AG09309 (cell line): ENCODE measurements at places on chromosomes 13 and 19.
A peak's percentile ranks its signal among the peaks of the same experiment; 100 is the strongest.

DNA sequence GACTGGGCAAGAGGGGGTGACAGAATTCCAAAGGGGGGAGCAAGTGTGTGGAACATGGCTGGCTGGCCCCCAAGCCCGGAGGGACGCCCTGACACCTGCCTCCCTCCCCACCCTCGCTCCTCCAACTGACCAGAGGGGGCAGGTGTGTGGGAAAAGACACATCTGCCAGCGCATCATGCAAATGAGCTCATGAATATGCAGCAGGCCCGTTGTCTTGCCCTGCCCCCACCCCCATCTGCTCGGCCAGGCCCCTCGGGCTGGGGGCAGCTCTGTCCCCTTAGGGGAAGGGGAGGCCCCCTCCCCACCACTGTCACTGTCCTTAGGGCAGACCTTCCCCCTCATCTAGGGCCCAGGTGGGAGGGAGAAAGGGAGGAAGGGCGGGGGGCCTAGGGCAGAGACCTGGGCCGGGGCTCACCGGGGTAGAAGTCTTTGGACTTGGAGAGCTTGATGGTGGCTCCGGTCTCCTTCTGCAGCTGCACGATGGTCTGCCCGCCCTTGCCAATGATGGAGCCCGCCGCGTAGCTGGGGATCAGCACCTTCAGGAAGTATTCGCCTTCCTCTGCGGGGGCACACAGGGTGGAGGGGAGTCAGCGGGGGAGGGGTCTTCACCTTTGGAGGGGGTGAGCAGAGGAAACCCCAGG lies 12.9 kb downstream of the NOVA2 start:
- no peak for DNase-seq

- no peak for DNase-seq
These were observed 514.5 kb upstream of the KLHL1 start for GRCh38 chr13:70622796-70623195.

GRCh38 chr13:98033277-98034247 lies 80.1 kb downstream of the IPO5 start:
- peak; percentile 46 for DNase-seq

DNA sequence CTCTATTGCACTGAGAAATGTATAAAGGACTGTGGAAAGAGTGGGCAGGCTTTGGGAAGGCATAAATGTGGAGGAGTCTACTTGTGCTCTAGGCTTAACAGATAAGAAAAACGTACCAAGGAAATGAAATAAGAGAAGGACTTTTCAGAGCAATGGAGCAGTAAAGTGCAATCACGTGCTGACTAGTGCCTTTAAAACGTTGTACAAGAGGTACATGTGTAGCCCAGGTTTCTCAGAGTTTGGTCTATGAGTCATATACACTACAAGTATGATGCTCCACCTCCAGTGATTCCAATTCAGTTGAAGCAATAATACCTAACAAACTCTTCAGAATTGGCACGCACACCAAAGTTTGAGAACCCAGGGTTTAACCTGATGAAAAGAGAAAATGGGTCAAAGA lies 13.4 kb upstream of the FNDC3A start:
- no peak for DNase-seq
